Brain microvascular endothelial cell (primary cell): ENCODE measurements at places on chromosomes 2 and 18.

DNA sequence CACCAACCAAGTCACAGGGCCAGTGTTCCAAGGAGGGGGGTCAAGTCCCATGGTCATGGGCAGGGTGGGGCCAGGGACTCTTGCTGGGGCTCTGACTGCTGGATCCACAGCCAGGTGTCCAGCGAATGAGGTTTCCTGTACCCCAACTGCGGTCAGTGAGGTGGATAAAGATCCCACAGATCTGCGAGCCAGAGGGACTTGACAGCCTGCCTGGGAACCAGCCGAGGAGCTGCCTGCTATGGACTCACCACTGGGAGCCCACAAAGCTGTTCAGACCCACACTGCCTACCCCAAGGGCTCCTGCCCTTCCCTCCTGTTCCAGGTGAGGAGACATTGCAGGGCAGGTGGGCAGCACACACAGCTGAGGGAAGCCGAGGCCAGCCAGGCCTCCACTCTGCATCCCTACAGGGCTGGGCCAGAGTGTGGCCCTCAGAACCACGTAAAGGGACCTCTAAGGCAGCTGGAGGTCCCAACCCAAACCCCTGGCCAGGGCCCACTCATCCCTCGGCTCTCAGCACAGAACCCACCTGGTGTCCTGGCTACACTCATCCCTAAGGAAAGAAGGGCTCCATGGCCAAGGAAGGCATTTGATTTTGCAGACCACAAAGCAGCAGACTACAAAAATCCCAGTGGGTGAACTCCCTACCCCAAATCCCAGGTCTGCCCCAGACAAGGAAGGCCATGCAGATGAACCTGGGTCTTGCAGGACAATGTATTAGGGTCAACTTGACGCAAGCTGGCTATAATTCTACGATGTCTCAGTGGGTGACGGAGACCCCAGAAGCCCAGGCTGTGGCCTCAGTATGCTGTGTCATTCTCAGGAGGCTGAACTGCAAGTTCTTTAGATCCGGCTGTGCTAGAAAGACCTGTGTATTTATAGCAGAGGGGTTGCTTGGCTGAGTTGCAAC lies 209.2 kb downstream of the MGAT5 start:
- no peak for DNase-seq

DNA sequence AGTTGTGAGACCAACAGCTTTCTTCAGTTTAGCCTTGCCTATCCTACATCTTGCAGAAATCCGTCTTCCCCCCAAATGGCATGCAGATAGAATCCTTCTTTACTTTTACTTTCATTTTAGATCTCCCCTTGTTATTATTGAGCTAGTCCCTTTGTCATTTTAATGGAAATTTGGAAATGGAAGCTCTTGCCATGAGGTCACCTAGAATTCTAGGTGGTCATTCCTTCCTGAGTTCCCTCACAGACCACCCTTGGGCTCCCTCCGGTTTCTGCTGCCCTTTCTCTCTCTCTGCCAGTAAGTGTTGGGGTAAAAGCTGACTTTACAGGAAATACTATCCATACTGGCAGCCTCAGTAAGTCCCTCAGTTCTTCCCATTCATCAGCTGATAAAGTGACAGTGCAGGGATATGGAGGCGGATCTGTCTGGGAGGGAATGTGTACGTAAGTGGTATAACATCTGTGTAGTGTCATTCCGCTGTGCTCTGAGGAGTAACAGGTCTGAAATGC lies 30.2 kb downstream of the ARHGAP25 start:
- no peak for DNase-seq

- peak; percentile 40 for DNase-seq
Measured at GRCh38 chr2:133676392-133677130, 108.3 kb upstream of the NCKAP5 start.

- DNase-seq: no peak
Measured at GRCh38 chr2:57965961-57966360, 80.6 kb upstream of the VRK2 start.

DNA sequence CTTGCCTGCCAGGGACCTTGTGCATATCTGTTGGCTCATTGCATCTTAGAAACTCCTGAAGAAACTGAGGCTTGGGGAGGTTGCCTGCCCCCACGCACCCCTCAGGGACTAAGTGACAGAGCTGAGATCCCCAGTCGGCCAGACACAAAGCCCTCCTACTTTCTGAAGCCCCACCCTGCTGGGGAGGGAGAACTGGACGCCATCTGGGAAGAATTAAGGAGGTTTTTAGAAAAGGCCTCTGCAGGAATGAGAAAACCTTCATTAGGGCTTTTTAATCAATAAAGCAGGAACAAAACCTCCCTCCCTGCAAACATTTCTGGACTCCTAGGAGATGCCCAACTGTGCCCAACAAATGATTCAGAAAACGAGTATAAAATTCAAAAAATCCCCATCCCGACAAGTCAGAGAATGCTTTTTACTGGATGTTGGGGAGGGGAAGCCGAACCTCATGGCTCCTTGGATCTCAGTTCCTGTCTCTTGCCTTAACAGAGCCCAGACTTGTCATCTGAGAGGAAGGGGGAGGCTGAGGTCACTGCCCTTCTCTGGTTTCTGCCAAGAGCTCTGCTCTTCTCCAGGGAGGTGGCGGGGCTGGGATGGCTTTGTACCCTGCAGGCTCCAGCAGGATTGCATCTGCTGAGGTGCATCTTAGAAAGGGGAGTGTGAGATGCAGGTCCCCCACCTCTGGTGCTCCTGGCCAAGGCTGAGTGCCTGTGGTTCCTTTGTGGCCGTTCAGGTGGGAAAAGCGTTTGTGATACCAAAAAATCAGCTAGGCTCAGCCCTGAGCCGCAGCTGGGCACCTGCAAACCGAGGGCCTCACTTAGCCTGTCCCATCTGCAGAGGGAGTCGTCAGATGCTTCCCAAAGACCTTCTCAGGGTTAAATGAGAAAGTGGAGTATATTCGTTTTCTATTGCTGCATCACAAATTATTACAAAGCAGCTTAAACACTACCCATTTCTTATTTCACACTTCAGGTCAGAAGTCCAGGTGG lies 142.4 kb downstream of the ZFP36L2 start:
- DNase-seq: no peak
